ENCODE measurements at places on chromosomes 6 and 20.

DNA sequence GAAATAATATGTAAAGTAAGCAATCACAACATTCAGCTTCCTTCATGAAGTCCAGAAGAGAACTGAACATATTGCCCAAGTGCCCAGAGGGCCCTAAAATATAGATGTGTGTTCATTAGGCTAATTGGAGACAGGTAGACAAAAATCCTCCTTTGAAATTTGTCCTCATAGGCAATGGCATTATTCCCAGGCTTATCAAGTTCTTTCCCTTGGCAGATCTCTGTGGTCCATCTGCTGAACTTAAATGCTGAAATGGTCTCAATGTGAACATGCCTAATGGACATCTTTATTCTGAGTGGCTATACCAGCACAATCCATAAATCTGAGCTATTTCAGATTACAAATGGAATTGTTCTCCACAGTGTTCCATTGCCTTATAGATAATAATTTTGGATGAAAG, 79.0 kb upstream of the BMP5 start:
- no peak for DNase-seq

GRCh38 chr20:13791540-13792459, 7.0 kb downstream of the NDUFAF5 start:
- no peak for DNase-seq

DNA sequence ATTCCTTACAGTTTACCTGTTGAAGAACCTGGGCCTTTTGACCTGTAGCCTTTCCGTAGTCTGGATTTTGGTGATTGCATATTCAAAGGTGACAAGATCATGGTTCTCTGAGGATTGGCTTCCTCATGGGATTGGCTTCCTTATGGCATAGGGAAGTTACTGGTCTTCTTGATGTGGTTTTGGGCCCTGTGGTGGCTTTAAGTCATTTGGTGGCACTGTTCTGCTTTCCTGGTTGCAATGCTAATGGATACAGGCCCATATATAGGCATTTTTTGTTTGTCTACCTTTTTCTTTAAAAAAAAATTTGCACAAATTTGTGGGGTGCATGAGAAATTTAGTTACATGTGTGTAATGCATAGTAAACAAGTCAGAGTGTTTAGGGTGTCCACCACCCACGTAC, 185.7 kb downstream of the CDKAL1 start:
- no peak for DNase-seq

- DNase-seq = no peak
Observed at GRCh38 chr6:129472239-129472638, 237.7 kb downstream of the ARHGAP18 start.

DNA sequence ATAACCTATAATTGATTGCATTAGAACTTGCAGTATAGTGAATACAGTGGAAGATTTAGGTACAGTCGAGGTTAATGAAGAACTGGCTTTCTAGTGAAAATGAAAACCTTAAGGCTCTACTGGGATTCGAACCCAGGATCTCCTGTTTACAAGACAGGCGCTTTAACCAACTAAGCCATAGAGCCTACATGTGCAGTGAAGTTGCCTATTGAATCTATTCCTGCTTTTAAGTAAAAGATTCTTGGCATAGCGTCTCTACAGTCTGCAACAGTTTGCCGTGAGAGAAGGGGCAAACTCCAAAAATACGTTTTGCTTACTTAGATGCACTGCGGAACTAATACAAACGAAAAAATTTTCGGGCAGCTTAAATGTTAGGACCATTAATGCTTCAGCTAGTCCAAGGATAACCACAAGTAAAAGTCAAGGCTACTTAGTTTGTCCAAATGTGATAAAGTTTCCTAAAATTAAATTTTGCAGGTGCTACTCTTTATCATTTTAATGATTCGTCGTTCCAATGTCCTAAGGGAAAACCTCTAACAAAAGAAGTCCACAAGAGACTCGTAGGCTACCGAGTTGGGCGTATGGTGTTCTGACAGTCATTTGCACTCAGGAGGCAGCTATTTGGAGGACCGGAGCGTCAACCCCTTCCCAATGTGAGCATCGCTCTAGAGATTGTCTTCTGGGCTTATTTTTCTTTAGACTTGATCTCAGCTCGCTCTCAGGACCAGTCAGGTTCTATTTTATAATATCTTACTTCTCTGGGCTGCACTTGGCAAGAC, 31.3 kb upstream of the ZSCAN23 start:
- no peak for DNase-seq

DNA sequence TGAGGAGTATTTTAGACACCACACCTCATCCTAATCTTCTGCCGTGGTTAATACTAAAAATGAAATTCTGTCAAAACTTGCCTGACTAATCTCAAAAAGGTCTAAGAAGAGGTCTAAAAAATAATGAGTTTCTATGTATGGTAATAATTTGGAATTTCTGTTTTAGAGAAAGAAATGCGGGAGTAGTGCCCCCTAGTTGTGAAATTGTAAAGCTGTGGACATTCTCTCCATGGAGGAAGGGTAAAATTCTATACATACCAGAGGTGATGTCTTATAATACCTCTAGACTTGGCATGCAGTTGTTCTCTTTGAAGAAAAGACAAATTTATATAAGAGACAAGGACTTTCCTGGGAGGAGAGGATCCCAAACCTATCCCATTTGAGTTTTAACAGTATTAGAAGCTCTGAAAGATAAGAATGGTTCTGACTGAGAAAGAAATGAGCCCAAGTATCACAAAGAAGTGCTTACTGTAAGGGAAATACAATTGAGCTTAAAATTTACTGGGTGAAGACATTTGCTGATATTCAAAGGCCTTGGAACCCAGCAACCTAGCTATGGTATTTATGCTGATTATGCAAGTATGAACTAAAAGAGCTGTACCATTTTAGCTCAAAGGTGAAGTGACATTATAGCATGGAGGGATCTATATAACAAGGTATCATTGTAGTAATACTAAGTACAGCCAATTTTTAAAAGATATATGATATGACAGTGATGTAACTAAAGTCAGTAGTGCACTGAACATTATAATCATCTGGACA, 5.1 kb upstream of the EPHA7 start:
- no peak for DNase-seq

DNA sequence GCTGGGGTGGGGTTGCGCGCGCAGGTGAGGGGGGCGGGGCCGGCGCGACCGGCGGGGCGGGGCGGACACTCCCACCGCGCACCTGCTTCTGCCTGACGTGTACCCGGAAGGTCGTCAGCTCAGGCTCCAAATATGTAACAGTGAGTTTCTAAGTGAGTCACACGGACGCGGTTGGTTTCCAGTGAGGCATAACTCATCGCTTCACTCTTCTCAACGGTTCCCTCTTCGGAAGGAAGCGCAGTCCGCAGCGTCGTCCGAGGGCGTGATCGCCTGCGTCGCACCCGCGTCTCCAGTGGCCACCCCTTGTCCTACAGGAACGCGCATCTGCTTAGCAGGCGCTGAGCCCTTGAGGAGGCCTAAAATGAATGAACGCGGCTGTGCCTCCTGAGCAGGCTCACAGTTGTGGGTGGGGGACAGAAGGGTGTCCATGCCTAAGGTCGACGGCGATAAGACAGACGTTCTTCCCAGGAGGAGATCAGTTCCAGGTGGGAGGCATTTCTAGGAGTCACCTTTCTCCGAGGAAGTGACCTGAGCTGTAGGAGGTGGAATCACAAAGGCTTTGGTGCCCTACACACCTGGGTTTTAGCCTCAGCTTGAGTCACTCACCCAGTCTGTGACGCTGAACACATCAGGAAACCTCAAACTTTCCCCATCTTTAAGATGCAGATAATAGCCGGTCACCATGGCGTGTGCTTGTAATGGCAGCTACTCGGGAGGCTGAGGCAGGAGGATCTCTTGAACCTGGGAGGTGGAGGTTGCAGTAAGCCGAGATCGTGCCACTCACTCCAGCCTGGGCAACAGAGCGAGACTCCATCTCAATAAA, 50.9 kb upstream of the EZR start:
- peak; percentile 98 for DNase-seq
